ENCODE measurements at places on chromosomes 1 and 21. TPM values are rescaled to one million over a fixed set of nuclear protein-coding genes. Genes with fewer than 3 reads are reported as not detected.

- peak; percentile 82 for DNase-seq
Measured at GRCh38 chr1:62299426-62300200, 19.6 kb downstream of the KANK4 start.

GRCh38 chr1:97192872-97193572 is 471.4 kb downstream of the PTBP2 start:
- peak; percentile 32 for DNase-seq

DNA sequence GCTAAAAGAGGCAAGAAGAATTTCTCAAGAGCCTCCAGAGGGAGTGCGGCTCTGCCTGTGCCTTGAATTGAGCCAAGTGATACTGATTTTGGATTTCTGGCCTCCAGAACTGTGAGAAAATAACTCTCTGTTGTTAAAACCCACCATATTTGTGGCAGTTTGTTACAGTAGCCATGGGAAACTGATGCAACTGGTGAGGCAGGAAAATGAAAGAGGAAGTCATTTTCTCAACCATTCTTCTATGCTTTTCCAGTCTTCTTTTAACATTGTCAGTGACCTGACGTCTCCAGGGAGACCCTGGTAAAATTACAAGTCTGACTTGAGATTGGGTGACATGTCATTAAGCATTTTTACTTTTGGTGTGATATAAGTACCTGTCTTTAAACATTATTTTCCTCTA is 5.8 kb downstream of the OR6P1 start:
- no peak for DNase-seq

DNA sequence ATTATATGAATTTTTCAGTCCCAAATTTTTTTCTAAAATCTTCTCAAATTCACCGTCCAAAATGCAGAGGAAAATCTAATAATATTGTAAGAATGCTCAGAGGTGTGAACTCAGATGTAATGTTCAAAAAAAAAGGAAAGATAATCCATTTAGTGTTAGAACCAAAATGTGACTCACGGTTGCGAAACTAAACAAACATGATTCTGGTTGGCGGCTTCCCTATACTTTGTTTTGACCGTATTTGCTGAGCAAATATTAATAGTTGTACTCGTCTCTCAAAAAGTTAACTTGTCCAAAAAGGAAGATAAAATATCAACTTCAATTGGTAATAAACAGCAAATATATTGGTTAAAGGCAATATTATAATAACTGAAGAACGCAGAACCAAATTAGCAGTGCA is 34.4 kb downstream of the ZSWIM5 start:
- no peak for DNase-seq

The HSD3B1 gene
- not detected for total RNA-seq

- DNase-seq: no peak
Measured at GRCh38 chr1:204577794-204578478, 61.7 kb downstream of the MDM4 start.

The KCNJ6 gene
- total RNA-seq: 18.3 TPM

The CRYAA gene
- total RNA-seq: not detected
